ENCODE measurements at places on chromosomes 12 and 14. TPM values are rescaled to one million over a fixed set of nuclear protein-coding genes. Genes with fewer than 3 reads are reported as not detected.

The DDX51 gene
- total RNA-seq = 26.2 TPM

The ADAM21 gene
- not detected for total RNA-seq

The TMEM229B gene
- 2.2 TPM for total RNA-seq

The PROX2 gene
- not detected for total RNA-seq

The SMCO2 gene
- total RNA-seq = not detected

The RNASE2 gene
- total RNA-seq = 1.0 TPM

The TCL1B gene
- total RNA-seq = not detected

The LRP1-AS gene
- not detected for total RNA-seq

The GYS2 gene
- total RNA-seq = not detected

DNA sequence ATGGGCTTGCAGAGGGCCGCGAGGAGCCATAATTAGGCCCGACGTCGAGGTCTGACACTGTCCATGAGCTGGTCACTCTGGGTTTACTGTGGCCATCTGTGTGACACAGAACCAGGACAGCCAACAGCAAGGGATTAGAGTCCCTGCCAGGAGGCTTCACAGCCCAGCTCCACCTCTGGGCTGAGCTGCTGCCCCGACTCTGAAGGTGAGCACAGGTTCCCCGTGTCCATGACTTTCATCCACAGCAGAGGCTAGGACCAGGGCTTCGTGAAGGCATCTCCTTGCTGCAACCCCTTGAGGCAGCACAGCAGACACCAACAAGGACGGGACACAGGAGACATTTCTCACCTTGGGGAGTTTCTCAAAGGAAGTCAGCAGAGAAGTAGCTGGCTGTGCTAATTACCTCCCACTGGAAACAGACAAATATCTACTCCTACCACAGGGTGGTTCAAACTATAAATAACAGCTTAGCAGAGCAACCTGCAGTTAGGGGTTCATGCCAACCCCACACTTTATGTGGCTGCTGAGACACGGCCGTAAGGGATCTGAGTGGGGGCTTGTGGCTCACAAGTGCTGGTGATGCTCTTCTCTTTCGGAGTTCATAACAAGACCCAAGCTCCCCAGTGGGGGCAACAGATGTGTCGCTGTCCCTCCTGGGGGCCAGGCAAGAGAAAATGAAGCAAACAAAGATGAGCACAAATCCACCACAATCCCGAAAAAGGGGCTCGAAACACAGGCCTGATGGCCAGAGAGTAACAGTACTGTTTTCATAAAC lies 29.2 kb downstream of the ZFYVE21 start:
- no peak for DNase-seq

- peak; percentile 72 for DNase-seq
These were observed 15.3 kb upstream of the ADSS1 start for GRCh38 chr14:104708606-104709268.

- no peak for DNase-seq
These were observed 13.1 kb upstream of the NID2 start for GRCh38 chr14:52081964-52082363.

DNA sequence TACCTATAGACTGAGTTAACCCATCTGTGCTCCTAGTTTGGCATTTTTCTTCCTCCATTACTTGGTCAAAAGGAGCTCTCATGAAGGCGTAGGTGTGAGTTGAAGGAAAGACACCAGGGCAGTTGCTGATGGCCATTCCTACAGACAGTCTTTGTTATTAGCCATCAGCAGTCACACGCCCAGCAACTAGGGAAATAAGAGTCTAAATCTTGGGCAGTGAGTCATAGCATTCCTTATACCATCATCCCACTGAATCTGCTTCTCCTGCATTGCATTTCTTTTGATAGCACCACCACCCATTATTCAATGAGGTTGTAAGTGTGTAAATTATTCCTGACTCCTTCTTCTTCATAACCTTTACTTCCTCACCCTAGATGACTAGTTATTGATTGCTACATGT lies 150.9 kb upstream of the IGF1 start:
- DNase-seq = no peak

DNA sequence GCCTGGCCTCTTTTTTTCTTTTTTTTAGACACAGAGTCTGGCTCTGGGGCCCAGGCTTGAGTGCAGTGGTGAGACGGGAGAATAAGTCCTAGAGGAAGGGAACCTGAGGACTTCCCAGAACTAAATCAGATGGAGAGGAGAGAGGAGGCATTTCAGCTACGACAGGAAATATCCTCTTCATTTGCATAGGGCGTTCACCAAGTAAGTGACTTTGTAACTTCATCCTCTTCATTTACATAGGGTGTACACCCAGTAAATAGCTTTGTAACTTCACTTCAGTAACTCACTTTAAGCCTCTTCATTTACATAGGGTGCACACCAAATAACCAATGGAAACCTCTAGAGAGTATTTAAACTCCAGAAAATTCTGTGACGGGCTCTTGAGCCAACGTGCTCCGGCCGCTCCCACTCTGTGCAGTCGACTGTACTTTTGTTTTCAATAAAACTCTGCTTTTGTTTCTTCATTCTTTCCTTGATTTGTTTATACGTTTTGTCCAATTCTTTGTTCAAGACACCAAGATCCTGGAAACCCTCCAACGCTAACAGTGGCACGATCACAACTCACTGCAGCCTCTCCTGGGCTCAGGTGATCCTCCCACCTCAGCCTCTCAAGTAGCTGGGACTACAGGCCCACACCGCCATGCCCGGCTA lies 21.4 kb upstream of the ANKRD9 start:
- no peak for DNase-seq

GRCh38 chr12:112597986-112598385 lies 179.2 kb downstream of the PTPN11 start:
- DNase-seq = no peak

- DNase-seq = no peak
These were observed 26.7 kb downstream of the NIN start for GRCh38 chr14:50804181-50804721.

DNA sequence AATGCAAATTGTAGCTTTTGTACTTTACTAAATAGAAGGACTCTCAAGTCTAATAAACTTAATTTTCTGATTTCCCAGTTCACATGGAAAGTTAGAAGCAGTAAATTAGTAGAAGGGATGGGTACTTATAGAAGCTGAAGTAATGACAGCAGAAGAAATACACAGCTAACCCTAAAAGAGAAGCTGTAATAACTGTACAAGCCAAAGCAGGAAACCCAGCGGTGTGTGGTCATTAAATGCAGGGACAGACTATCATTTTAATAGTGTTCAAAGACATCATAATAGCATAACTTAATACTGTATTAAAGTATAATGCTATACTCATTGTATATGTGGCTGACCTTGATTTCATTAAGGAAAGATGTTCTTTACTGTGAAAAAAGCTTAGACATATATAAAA lies 74.9 kb downstream of the PCNX1 start:
- DNase-seq = no peak

GRCh38 chr12:89697296-89697695 lies 11.3 kb downstream of the ATP2B1 start:
- DNase-seq = no peak

DNA sequence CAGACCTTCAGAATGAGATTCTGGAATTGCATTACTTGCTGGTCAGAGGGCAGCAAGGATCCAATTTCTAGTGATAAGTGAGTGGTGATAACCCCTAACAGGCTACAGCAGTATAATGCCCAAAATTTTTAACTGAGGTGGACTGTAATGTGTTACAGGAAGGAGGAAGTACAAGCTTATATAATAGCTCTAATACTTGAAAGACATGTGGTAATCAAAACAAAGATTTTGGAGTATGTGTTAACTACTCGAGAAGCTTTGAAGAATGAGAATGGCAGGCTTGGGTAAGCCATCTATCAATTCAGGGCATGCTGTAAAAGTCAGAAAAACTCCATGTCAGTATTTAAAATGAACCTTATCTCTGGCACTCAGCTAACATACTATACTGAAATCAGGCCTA lies 70.5 kb downstream of the ANKS1B start:
- DNase-seq = no peak

- DNase-seq = no peak
These were observed 51.2 kb upstream of the RTRAF start for GRCh38 chr14:51938137-51938536.

DNA sequence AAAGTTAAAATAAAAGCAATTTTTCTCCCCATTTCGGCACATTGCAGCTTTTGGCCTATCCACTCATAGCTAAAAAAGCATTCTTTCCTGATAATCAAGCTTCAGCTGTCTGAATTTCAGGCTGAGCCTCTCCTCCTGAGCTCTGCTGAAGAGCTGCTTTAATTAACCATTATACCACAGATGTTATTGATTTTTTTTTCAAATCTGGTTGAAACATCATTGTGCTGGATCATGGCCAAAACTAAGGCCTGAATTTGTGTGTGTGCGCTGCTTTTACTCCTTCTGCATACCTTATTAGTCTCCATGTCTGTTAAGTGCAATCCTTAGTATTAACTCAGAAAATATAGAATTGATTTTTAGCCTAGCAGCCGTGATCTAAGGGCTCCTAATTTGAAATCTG lies 52.3 kb downstream of the MBIP start:
- no peak for DNase-seq

DNA sequence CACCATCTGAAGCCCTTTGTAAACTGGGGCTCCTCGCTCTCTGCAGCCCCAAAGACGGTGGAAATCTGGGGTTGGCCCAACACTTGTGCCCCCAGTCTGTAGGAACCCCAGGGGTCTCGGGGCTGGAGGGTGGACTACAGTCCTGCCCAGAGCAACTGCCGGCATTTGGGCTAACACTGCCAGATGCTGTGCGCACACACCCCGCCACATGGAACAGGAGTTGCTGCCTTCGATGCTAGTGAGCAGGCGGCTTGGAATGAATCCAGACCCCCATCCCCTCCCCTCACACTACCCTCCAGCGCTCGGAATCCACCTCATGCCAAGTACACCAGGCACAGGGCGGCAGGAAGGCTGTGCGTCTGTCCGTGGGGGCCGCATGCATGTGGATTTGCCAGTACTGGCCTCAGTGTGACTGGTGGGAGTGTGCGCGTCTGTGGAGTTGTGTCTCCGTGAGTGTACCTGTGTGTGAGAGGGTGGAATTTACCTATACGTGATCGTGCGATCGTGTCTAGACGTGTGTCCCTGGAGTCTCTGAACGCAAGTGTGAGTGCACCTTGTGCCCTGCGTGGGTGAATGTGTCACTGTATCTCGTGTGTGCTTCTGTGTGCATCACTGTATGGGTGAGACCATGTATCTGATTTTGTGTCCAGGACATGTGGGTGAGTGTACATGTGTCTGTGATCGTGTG lies 5.1 kb downstream of the LHX5 start:
- DNase-seq = no peak

GRCh38 chr12:55737581-55738122 lies 5.3 kb upstream of the GDF11 start:
- DNase-seq = no peak

- no peak for DNase-seq
These were observed 26.8 kb downstream of the BCAT1 start for GRCh38 chr12:24922090-24922489.

DNA sequence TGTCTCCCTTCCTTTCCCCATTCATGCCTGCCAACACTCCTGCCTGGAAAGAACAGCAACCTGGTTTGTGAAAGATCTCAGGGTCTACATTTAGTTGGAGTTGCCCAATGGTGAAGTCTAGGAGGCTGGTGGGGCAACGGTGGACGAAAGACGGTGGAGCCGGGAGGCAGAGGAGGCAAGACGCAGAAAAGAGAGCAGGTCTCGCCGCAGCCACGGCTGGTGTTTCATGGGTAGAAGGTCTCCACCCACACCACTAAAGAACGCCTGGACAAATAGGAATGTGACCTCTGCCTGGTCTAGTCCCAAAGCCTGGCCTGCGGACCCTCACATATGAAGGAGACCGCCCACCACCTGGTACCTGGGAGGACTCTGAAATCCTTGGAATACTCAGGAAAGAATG lies 185.6 kb downstream of the ALG10 start:
- no peak for DNase-seq

DNA sequence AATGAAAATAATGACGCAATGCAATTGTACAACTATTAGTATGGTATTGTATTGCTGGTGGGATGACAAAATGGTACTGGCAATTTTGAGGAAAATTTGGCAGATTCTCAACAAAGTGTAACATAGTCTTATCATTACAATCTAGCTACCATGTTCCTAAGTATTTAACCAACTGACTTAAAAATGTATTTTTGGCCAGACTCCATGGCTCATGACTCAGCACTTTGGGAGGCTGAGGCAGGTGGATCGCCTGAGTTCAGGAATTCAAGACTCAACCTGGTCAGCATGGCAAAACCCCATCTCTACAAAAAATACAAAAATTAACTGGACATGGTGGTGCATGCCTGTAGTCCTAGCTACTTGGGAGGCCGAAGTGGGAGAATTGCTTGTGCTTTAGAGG lies 1409.5 kb downstream of the AACS start:
- no peak for DNase-seq

DNA sequence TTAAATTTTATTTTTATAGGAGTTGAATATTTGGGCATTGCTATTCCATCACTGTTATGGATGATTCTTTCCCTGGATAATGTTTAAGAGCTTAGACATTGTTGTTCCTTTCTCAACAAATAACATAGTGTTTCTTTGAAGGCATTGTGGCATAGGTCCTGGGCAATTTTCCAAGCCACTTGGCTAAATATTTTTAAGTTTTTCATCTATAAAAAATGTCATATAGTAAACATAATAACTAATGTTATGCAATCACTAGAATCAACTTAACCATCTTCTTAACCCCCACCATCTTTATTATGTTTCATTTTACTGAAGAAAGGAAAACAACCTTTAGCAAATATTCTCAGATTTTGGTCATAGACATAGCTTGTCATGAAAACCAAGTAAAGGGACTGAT lies 600.6 kb upstream of the LMO3 start:
- DNase-seq = no peak
